ENCODE measurements at places on chromosomes 13 and 19.

GRCh38 chr19:45897261-45897812, 5.1 kb downstream of the MYPOP start:
- DNase-seq, result no peak

- DNase-seq, result no peak
Observed at GRCh38 chr19:49518033-49518432, 5.6 kb downstream of the FCGRT start.

DNA sequence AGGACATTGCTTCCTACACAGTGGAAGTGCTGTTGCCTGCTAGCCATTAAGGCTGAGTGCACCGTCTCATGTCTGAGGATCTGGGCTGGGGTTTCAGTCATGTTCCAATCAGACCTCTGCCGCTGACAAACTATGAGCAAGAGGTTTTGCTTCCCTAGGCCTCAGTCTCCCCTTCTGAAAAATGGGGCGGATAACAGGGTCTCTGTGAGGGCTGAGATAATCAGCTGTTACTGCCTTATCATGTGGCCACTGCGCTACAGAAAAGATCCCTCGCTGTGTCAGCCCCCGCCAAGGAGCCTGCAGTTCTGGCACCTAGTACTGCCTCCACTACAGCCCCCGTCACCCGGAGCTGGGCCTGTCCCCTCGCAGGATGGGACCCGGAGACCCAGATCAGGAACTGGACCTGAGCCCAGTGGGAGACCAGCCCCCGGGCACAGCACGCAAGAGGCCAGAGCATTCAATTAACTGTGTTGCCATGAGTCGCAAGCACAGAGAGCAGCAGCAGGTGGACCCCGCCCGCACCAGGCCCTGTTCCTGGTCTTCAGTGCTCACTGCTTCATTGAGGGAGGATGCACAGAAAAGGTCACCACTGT, 3.0 kb upstream of the PNKP start:
- DNase-seq, result no peak

GRCh38 chr13:42875475-42876269, 94.3 kb downstream of the FAM216B start:
- no peak for DNase-seq

DNA sequence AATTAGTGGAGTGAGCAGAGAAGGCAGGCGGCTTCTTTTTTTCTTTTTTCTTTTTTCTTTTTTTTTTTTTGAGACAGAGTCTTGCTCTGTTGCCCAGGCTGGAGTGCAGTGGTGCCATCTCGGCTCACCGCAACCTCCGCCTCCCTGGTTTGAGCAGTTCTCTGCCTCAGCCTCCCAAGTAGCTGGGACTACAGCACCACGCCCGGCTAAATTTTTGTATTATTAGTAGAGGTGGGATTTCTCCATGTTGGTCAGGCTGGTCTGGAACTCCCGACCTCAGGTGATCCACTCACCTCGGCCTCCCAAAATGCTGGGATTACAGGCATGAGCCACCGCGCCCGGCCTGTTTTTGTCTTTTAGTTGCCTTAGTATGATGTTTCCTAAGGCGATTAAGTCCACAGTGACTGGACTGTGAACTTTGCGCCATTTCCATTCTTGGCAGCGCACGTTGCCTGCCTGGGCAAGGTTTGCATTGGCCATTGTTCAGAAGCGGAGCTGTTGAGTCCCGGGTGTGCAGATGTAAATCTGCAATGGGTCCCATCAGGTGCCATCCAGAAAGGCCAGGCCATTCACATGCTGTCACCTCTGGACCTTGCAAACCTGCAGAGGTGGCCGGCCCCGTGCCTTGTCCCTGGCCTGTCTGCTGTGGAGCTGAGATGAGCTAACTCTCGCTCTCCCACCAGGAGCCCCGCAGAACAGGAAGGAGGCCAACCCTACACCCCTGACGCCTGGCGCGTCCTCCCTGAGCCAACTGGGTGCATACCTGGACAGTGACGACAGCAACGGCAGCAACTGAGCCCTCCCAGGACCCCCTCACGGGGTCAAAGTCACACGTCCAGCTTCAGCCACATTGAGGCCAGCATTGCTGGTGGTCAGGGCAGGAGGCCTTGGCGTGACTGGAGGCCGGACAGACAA, 10.9 kb upstream of the SHD start:
- DNase-seq, result no peak

DNA sequence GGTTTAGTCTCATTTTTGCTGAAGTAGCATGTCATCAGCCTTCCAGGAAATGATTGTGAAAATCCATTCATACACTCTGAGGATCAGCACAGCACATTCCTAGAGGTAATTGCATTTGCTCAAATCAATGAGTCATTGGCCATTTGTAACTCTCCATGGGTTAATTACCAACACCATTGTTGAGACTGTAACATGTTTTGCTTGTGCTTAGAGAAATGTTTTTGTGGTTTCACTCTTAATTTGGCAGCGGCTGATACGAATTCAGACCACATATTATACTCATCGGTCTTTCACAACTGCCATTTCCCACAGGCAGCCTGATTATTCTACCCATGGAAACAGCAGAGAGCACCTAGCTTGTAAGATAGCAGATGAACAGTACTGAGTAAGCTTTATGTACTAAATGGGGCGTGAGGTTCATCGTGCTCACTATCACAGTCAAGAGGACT, 110.3 kb downstream of the NHLRC3 start:
- DNase-seq, result no peak

DNA sequence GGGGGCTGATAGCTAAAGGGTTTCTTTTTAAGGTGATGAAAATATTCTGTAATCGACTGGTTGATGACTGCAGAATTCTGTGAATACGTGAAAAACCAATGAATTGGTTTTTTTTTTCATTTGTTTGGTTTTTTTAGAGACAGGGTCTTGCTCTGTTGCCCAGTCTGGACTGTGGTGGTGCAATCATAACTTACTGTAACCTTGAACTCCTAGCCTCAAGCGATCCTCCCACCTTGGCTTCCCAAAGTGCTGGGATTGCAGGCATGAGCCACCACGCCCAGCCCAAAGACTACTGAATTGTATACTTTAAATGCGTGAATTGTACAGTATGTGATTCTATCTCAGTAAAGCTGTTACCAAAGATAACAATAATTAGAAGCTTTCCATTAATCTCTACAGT, 14.8 kb upstream of the AKAP8 start:
- DNase-seq, result no peak

DNA sequence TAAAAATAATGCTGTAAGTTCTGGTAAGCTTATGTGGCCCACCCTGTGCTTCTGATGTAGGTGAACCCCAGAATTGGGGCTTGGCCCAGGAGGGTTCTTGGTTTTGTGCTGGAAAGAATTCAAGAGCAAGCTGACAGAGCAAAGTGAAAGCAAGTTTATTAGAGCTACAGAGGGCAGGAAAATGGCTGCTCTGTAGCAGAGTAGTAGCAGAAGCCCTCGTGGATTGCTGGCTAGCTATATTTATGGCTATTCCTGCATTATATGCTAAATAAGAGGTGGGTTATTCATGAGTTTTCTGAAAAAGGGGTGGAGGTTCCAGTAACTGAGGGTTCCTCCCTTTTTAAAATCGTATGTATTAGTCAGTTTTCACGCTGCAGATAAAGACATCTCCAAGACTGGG, 20.6 kb upstream of the ZNF599 start:
- DNase-seq, result no peak

GRCh38 chr13:98910501-98910951, 67.3 kb downstream of the DOCK9 start:
- no peak for DNase-seq

DNA sequence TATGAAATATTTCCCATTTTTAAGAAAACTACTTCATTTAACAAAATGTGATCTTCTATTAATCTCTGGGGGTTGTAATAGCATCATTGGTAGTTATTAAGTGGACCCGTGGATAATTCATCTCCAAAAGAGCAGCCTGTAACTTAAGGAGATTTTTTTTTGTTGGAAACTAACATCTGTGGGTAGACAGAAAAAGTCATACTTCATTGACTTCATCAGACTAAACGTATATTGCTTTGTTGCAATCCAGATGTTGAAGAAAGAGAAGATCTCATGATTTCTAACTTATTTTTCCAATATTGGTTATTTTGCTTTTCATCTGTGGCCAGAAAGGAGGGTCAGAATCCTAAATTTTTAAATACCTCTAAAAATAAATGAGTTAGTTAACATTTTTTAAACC, 296.5 kb upstream of the MIR17HG start:
- DNase-seq, result no peak

GRCh38 chr13:87684850-87685742, 13.9 kb downstream of the SLITRK5 start:
- no peak for DNase-seq

GRCh38 chr19:33868788-33869412, 72.2 kb downstream of the KCTD15 start:
- no peak for DNase-seq

DNA sequence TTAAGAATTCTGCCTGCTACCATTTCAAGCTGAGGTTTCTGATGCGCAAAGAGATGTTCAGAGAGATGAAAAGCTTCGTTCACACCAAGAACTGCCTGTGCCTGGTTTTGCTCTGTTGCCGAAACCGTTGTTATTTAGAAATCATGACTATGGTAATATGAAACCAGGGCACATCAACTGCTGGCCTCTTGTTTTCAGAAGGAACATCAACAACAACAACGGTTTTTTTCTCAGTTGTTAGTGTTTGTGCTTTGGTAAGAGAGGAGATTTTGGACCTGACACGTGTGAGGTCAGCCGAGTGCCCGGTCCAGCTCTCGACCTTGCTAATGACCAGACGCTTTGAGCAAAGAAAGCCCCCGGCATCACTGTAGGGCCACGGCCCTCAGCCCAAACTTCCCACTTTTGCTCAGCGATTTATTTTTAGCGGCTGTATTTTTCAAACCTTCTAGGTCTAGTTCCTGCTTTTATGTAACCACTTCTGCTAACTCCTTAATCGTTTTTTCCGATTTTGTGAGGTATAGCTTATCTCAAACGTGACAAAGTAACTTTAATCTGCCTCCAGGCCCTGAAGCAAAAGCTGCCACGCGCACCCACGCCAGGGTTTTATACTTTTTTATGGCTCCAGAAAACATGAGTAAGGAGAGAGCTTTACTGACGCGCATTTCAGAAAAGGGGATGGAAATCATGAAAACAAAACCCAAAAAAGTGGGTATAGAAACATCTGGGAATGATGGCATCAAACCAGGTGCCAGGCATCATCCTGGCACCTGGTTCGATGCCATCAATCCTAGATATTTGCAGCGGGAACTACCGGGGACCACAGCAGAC, 42.0 kb downstream of the KLF2 start:
- DNase-seq, result no peak

DNA sequence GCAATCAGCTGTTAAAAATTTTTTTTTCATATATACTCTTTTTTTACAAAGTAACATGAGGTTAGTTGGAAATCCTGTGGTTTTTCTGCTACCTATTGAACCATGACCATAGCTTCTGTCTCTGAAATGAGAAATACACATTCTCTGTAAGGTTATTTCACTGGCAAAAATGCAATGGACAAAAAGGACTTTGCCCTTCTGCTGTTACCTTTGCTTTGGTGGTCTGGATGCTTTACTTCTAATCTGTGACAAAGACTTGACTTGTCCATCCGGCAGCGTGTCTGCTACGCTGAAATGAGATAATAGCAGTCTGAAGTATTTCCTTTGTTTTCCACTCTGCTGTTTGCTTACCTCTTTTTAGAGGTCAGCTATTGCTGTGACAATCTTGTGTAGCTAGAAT, 412.8 kb downstream of the SLITRK6 start:
- DNase-seq, result no peak

DNA sequence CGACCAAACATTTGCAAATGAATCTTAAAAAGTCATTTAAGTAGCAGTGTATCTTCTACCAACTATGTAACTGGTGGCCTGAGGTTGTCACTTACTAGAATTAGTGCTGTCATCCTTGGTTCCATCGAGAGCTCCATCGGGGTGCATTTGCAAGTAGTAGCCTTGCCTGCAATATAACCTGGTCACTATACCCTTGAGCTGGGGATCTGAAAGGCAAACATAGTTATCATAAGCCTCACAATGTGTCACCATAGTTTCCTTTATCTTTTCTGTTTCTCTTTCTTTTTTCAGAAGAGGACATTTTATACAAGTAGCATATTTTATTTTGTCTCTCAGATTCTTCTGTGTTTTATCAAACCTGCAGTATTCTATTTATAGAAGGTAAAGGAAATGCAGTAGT, 422.6 kb downstream of the ITGBL1 start:
- DNase-seq, result no peak

- no peak for DNase-seq
Observed at GRCh38 chr13:98204546-98204945, 27.5 kb upstream of the RNF113B start.

GRCh38 chr19:12834566-12834943, at the start of gene RTBDN:
TSS of gene RTBDN (minus strand) at chr19:12834579. CDS start at chr19:12829979, 4,600 bp downstream.
- DNase-seq, result no peak

DNA sequence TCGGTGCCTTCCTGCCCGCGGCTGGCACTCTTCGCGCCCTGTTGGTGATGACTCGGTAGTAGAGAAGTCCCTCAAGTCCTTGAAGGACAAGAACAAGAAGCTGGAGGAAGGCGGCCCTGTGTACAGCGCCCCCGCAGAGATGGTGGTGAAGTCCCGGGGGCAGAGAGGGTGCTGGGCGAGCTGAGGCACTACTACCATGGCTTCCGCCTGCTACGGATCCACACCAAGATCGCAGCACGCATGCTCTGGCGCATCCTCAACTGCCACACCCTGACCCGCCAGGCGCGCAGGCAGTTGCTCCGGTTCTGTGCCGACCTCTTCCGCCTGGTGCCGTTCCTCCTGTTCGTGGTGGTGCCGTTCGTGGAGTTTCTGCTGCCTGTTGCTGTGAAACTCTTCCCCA, 11.1 kb downstream of the ZSCAN1 start:
- DNase-seq, result no peak

DNA sequence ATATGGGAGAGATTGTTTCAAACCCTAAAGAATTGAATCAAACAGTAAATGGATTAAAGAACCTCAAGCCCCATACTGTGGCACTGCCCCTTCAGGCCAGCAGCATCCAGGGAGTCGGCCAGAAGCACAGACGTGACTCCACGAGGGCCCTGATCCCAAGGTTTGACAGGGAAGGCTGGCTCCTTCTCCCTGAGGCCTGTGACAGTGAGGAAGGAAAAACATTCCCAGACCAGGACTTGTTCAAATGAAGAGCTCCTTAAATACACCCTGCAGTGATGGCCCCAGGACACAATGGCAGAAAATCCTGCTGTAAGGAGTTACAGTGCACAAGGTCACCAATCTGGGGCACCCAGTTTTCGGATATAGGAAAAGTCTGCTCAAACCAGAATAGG, 91.0 kb downstream of the COL4A1 start:
- no peak for DNase-seq

DNA sequence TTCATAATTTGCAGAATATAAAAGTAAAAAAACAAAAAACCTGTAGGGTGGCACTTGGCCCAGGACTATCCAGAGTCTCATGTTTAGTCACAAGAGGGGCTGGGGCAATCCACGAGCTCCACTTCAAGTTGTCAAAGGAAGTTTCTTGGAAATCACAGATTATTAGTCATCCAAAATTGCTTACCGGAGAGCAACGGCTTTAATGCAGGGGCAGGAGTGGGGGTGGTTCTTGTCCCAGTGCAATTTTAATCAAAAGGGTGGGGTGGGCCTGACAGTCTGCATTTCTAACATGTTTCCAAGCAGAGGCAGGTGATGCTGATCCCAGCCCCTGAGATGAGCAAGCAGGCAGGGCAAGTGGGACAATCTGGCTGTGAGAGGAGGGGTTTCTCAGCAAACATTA, 233.9 kb downstream of the ABCC4 start:
- DNase-seq, result no peak
